ENCODE measurements at places on chromosomes 4 and X.

- DNase-seq: no peak
Measured at GRCh38 chrX:9227276-9227675, 193.3 kb upstream of the FAM9B start.

- no peak for DNase-seq
Measured at GRCh38 chr4:39596971-39597370, 41.7 kb downstream of the SMIM14 start.

DNA sequence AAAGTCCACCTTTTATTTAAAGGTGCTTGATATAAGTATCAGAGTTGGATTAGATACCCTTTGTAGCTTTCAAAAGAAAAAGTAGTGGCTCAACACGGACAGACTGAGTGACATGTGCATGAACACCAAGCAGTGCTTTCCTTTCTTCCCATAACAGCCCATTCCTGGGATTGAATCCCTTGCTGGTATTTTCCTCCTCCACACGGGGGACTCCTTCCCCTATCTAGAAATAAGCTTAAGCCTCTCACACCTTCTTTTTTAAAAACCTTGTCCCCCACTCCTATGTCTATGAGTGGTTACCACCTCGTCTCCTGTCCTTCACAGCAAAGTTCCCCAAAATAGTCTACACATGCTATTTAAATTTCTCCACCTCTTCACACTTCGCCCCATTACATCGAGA is 5.1 kb downstream of the AP1S2 start:
- no peak for DNase-seq

DNA sequence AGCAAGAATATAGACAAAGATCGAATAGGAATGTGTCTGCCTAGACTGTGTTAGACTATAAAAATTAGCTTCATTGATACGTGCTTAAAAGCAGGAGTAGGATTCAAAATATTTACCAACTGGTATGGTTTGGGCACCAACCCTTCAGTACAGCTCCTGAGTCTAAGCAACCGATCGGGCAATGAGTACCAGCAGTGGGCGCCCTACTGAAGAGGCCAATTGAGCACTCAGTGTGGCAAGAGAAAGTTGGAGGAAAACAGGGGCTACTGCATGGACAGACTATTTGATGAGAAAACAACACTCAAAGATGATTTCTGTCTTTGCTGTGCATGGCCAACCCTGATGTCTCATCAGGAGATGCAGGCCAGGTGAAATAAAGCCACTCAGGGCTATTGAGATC is 176.0 kb upstream of the NWD2 start:
- DNase-seq: no peak

- no peak for DNase-seq
Measured at GRCh38 chrX:22666441-22666840, 333.3 kb upstream of the DDX53 start.

DNA sequence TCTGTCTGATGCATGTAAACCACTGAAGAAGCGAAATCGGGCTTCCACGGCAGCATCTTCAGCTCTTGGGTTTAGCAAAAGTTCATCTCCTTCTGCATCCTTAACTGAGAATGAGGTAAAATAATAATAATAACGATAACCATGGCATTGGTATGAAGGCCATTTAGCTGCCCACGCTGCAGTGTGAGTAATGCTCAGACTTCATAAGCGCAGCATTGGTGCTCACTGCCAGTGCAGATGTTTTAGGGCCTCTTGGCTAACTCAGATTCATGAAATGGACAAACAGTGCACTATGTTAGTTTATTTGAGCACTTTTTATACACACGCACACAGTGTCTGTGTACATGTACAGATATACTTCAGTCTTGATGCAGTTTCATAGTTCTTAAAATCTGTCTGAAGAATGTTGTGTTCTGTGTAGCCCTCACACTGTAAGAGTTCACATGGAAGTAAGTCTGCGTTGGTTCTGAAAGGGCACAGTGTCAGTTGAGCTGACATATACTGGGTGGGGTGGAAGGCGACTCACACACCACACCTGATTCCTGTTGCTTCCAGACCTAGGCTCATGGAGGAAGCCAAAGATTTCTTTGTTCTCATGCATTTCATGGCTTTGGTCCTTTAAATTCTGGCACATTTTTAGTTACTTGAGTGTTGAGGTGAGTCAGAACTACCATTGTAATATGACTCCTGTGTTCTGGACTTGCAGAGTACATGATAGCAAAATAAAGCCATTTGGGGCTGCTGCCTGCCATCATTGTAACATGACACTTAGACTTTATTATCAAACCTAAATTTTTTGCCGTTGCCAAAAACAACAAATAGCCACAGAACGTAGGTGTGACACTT is 68.7 kb downstream of the NSD2 start:
- no peak for DNase-seq

DNA sequence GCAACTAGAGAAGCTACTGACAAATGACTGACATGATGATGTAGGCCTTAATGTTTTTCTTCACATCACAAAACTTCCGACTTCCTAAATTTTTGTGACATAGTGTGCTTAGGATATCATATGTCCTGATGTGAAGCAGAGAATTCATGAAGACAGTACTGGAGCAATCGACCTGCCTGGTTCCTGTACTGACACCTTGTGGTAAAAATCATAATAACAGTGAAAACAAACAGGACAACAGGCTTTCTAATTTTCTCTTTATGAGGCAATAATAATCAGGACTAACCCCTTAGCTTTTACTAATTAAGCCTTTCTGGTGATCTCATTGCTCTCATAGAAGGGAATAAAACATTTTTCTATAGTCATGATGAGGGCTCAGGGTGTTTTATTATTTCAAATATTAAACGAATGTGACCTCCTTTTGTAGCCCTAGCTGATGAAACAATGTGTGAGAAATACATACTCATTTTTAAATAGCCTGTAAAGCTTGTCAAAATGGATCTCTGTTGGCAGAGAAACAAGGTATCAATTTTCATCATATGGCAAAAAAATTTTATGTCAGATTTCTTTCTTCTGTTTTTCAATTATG is 158.4 kb downstream of the TENT5D start:
- DNase-seq: no peak

- no peak for DNase-seq
Measured at GRCh38 chr4:184281231-184282139, 63.8 kb upstream of the ENPP6 start.

- DNase-seq: no peak
Measured at GRCh38 chrX:153407736-153408135, 3.5 kb upstream of the ZFP92 start.

- no peak for DNase-seq
Measured at GRCh38 chr4:110064295-110064694, 134.1 kb downstream of the ELOVL6 start.

- no peak for DNase-seq
Measured at GRCh38 chrX:121036951-121037350, 10.5 kb upstream of the GLUD2 start.

GRCh38 chr4:72468904-72469502 is 100.0 kb downstream of the ADAMTS3 start:
- no peak for DNase-seq

- DNase-seq: no peak
Measured at GRCh38 chrX:110143454-110144210, 140.7 kb downstream of the TMEM164 start.

GRCh38 chr4:15653864-15654592 is 1.1 kb downstream of the FBXL5 start:
- no peak for DNase-seq

DNA sequence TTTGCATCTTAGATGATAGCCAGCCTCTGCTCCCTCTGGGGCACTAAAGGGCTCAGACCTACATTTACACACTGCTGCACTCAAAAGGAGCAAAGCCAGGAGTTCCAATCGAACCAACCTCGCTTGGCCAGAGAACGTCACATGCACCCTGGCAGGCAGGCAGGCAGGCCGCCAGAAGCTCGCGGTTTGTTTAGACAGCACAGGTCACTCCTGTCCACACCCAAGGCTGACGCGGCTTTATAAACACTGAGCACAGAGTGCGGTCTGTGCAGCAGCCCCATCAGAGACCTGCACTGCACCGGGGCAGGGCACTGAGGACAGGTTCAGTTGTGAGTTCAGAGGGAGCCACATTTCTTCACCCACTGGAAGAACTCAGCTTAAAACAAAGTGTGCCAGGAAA is 143.9 kb downstream of the BCOR start:
- no peak for DNase-seq

Data from stimulated activated CD8-positive, alpha-beta memory T cell treated with anti-CD3 and anti-CD28 coated beads, Interleukin-15, amount 100 ng/mL, for 24 hours (primary cell).